ENCODE measurements at places on chromosomes 16 and 17.
A peak's percentile ranks its signal among the peaks of the same experiment; 100 is the strongest.

DNA sequence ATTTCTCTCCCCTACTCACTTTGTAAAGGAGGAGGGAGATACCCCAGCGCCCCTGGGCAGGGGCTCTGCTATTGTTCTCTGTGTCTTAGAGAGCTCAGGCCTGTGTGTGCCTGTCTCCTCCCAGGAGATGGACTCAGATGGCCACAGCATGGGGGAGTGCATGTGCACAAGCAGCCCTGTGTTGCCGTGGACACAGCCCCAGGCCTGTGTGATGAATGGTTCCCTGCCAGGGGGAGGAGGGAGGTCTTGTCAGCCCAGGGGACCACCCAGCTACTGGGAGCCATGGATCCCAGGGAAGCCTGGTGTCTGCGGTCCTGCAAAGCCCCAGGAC lies 26.3 kb downstream of the GINS2 start:
- no peak for DNase-seq

DNA sequence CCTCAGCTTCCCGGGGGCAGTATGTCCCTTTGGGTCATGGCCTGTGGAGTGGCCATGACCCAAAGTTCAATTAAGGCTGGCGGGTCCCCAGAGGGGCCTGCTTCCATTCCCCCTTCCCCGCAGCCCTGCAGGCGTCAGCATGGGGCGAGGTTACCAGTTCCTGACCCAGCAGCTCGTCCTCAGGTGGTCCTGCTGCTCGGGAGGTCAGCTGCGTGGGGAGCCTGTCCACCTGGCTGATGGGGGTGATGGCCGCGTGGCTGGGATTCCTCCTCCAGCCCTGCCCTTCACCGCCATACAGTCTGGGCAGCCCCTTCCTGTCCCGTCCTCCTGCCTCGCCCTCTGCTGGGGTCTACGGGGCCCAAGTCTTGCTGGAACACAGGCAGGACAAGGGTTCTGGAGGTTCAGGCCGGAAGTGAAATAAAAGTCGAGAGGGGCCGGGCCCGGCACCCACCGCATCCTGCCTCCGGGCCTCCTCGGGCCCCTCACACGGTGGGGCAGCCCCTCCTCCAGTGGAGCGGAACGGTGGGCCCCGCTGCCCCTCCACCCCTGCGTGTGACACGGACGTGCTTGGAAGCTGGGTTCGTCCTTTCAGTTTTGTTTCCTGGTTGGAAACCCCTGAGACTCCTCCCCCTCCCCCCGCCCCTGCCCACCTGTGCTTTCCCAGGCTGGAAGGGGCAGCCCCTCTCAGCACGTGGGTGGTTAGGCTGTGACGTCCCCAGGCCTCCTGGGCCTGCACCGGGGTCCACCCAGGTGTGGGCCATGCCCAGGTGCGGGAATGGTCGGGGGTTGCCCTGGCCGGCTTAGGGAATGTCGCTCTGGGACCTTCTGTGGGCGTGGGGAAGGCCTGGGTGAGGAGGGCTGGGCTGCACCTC lies 6.8 kb downstream of the UBALD2 start:
- no peak for DNase-seq

- DNase-seq = no peak
These were observed 1.0 kb upstream of the IGF2BP1 start for GRCh38 chr17:48995974-48996721.

- no peak for DNase-seq
These were observed 10.4 kb downstream of the TP53I13 start for GRCh38 chr17:29578626-29579485.

GRCh38 chr16:25064937-25065336 lies 46.6 kb upstream of the LCMT1 start:
- no peak for DNase-seq

- peak; percentile 72 for DNase-seq
These were observed 54.9 kb downstream of the SREBF1 start for GRCh38 chr17:17781591-17782496.

- peak; percentile 49 for DNase-seq
These were observed 71.5 kb upstream of the DNAJA2 start for GRCh38 chr16:47045023-47045422.

DNA sequence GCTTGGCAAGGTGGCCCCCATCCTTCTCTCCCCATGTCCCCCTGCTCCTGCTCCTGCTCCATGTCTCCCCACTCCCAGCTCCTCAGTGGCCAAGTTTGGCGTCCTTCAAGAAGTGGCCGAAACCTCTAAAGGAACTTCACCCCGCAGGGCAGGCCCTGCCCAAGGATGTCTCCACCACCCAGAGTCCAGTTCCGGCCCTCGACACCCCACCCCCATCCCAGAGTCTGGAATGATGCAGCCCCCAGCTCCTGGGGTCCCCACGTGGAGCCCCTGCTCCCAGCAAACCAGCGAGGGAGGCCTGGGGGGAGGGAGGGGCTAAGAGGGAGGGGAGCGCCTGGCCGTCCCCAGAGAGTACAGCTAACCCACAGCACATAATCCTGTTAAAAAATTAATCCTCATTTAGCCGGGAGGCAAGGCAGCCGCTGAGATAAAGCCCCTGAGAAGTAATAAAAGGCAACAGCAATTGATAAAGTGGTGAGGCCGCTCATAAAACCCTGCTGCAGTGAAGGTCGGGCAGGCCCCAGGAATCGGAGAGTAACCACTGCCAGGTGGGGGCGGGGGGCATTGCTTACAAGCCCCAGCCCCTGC lies 9.9 kb upstream of the ENPP7 start:
- no peak for DNase-seq

GRCh38 chr17:16980061-16980460 lies 8.1 kb upstream of the TNFRSF13B start:
- peak; percentile 37 for DNase-seq

All from EH (cell line).